ENCODE measurements at places on chromosomes 5 and 9.

- no peak for DNase-seq
Observed at GRCh38 chr9:126682928-126683697, 69.4 kb downstream of the LMX1B start.

DNA sequence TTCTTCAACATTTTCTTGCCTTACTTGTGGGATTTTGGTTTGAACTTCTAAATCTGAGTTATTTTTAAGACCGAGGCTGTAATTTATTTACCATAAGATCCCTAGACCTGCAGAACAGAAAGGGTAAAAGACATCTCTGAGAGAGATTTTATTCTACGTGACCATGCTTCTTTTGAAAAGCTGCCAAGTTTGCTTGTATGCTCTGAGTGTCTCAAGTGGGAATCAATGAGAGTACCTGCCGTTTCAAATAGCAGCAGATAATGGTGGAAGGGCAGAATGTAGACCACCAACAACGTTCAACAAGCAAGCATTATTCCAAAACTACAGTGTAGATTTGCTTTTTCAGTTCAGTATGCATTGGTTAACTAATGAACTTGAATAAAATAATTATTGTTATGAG, 108.6 kb upstream of the MINAR2 start:
- no peak for DNase-seq

GRCh38 chr5:167802755-167803431, 488.6 kb upstream of the WWC1 start:
- DNase-seq, result no peak

- DNase-seq, result no peak
Observed at GRCh38 chr5:169006842-169007790, 293.8 kb downstream of the SLIT3 start.

DNA sequence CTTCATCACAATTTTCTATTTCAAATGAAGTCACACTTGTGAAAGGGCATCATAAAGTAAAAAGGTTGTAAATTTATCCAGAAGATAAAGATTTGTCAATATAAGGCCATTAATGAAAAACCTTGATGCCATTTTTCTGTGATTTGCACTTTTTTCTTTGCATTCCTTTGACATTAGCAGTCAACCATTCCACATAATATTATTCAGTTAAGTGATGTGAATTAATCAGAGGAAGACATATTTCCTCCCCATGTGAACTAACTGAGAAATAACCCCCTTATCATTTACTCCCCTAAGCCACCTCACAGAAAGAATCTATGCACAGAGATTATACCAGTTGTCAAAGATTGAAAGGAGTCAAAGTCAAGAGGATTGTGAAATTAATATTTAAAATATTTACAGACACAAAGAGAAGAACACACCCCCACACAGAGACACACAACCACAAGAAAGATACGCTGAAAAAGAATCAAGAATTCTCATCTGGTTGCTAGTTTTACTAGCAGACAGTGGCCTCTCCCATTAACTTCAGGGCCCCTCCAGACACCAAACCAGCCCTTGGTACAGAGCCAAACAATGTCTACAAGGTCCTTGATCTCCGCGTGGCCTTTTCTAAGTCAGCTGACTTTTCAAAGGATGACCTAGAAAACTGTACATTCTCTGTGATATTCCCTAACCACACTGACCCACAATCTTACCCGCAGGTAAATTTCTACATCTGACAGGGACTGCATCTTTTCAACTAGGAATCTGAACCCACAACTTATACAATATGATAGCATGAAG, 29.5 kb downstream of the GNAQ start:
- no peak for DNase-seq

DNA sequence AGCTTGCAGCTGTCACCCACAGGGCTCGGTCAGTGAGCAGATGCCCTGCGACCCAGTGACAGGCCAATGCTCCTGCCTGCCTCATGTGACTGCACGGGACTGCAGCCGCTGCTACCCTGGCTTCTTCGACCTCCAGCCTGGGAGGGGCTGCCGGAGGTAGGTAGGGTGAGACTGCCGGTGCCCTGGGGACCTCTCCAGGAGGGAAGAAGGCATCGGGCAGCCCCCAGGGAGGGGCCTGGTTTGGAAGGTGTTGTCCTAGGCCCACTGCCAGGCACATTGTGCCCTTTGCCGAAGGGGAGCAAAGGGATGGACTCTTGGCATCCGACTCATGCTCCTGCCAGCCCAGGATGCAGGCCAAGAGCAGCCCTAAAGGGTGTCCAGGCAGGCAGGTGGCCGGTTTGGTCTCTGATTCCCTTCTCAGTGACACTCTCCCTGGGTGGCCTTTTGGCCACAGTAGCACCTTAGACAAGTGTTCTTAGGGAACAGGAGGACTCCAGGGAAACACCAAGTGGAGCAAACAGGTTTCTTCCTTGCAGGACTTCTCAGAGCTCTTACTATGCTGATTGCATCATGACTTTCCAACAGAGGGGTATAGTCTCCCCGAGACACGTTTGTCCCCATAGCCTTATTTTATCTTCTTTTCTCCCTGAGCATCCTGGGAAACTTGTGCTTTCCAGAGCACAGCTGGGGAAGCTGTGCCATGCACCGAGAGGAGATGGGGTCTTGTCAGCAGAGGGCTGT, 28.1 kb upstream of the AIF1L start:
- DNase-seq, result no peak

- DNase-seq, result no peak
Observed at GRCh38 chr5:107381189-107381856, 289.4 kb downstream of the EFNA5 start.

DNA sequence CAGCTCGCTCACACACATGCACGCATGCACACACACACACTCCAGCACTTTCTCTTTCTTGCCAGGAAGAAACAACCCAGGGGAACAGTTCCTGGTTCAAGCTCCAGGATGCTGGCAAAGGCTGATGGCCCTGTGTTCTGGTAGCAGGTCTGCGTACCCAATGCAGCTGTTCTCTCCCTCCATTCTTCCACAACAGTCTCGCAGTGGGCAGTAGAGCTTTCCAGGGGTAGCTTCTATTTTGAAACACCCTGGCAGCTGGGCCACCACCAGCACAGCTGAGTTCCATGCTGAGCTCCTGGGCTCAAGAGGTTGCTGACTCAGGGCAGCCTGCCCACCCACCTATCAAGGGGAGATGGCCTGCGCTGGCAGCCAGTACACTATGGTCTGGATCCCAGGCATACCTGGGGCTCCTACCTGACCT, 4.7 kb downstream of the VDAC1 start:
- DNase-seq, result no peak

- DNase-seq, result no peak
Observed at GRCh38 chr9:70677055-70677735, 262.7 kb upstream of the KLF9 start.

- no peak for DNase-seq
Observed at GRCh38 chr9:40935336-40935735, 193.1 kb downstream of the FOXD4L6 start.

DNA sequence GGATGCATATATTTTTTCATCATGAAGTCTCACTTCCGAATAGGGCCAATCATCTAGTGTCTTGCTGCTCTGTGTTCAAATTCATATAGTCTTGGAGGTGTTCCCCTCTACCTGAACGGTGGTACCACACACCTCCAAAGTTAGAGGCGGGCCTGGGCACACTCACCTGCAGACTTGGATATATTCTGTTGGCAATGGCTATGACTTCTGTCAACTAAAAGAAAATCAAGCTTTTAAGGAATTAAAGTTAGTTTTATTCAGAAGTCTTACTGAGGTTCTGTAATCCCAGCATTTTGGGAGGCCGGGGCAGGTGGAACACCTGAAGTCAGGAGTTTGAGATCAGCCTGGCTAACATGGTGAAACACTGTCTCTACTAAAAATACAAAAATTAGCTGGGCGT, 2.6 kb upstream of the NIPAL4 start:
- DNase-seq, result no peak

DNA sequence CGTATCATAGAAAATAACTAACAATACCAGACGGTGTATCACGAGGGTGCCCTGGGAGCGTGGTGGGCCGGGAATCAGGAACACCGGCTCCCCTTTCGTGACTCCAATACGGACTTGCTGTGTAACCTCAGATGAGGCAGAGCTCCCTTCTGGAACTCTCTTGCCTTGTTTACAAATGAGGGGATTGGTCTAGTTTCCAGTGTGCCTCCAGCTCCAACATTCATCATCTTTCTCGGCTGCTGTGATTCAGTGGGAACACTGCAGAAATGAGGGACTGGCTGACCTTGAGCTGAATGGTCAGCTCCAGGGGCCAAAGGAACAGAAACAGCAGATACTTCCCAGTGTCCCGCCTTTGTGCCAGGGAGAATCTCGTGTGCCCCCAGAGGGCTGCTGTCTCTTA, 22.6 kb upstream of the TGFBI start:
- DNase-seq, result no peak

GRCh38 chr9:3277200-3277599, 248.6 kb downstream of the RFX3 start:
- no peak for DNase-seq

DNA sequence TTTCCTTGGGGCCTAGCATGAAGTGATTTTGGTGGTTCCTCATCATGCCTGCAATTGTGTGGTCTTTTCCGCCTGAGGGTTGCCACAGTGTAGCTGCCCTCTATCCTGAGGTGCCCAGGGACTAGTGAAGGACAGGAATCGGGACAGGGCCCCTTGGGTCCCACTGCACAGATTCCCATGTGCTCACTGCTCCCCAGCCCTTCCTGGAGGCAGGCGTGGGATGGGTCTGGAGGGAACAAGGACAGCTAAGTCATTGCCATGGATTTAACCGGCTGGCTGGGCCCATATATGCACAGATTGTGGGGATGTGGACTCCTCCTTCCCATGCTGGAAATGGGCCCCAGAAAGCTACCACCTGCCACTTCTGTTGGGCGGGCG, 122.3 kb upstream of the PITX1 start:
- no peak for DNase-seq

- no peak for DNase-seq
Observed at GRCh38 chr9:130445268-130445983, 665 bp downstream of the ASS1 start.

DNA sequence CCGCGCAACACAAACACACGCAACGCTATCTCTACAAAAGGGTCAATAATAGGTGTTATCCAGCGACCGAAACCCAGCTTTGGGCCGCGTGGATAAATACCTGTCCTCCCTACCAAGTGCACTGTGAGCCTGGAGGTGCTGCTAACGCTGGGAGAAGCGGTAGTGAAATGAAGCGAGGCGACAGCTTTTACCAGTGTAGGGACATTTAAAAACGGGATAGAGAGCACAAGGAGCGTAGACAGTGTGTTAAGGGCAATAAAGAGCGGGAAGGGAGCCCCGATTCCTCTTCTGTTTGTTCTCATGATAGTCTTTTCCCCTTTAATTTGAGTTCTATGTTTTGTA, 421 bp upstream of the DEPDC1B start:
- no peak for DNase-seq

- no peak for DNase-seq
Observed at GRCh38 chr9:122096620-122097415, 3.7 kb upstream of the TTLL11 start.

- no peak for DNase-seq
Observed at GRCh38 chr9:131622523-131622922, 77.2 kb downstream of the PRRT1B start.

GRCh38 chr9:87557996-87558395, 60.3 kb downstream of the DAPK1 start:
- DNase-seq, result no peak

- DNase-seq, result no peak
Observed at GRCh38 chr9:16133032-16133431, 580.2 kb downstream of the CCDC171 start.

DNA sequence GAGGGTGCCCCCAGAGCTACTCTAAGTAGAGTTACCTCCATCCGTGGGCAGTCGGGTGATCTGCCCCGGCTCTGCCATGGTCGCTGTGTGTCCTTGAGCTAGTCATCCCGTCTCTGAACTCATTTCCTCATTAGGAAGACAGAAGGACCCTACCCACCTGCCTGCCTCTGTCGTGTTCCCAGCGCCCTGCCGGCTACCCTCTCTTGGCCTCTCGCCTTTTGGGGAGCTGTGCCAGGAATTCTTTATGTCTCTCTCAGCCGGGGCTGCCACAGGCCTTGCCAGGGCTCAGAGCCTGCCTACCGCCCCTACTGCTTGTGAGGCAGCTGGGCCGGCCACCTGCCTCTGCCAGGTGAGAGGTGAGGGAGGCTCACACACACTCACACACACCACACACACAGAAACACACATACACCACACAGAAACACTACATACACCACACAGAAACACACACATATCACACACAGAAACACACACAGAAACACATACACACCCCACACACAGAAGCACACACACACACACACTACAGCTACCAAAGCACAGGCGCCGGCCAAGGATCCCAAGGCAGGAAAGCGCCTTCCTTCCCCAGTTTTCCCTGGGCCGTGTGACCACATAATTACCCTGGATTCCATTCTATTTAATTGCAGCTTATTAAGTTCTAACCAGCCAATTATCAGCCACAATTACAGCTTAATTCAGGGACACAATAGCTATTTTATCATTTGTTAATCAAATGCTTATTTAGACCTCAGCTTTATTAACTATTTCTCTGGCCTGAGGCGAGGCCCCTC, 41.7 kb downstream of the UNC5A start:
- no peak for DNase-seq

- DNase-seq, result no peak
Observed at GRCh38 chr5:95087816-95088317, 197.0 kb downstream of the MCTP1 start.

GRCh38 chr5:137226081-137226480, 273.0 kb downstream of the SPOCK1 start:
- DNase-seq, result no peak

- no peak for DNase-seq
Observed at GRCh38 chr5:83145241-83145640, 67.9 kb downstream of the XRCC4 start.

DNA sequence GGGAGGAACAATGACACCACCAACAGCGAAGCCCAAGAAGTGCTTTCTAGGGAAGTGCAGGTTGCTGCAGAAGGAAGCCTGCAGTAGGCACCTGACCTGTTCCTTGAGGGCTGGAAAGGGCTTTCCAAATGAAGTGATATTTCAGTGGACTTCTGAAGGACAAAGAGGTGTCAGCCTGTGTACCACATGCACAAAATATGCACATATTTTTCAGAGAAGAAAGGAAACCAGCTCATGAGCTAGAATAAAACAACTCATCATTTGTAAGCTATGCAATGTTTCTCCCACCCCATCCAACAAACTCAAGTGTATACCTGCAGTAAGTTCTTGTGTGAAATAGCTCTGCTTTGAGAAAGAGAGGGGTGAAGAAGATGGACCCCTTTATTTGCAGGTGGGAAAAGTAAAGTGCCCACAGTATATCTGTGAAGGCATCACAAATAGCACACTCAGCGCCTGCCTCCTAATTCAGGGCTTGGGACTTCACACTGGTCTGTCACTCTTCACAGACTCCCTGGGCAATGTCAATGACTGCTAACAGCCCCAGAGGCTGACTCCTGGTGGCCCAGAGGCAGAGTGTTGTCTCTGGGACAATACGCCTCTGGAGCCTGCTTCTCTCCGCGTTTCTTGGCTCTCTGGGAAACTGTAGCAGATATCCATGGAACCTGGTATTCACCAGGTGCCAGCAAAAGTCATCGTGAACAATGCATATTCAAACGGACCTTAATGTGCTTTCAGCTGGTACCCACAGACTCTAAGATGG, 198.1 kb upstream of the EFNA5 start:
- no peak for DNase-seq

DNA sequence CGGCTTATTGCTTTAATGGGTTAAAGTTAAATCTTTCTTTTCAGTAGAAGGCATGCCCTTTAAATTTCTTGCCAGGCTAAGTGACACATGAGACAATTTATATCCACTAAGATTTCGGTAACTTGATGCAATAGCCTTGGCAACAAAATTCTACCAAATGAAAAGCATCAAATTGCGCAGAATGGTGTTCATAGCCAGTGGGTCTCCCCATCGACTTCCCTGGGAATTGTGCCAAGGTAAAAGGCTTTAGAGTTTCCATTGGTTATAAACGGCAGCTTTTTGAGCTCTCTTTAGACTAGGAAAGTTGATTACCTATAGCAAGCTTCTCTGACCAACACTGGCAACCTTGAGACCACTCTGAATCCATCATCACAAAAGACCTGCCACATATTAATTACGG, 358.4 kb downstream of the ARRDC3 start:
- DNase-seq, result no peak

All from stimulated activated CD8-positive, alpha-beta memory T cell treated with anti-CD3 and anti-CD28 coated beads, Interleukin-4, amount 100 ng/mL, for 4 hours (primary cell).